Fibroblast of skin of abdomen (primary cell): ENCODE measurements at places on chromosomes 4 and X.

DNA sequence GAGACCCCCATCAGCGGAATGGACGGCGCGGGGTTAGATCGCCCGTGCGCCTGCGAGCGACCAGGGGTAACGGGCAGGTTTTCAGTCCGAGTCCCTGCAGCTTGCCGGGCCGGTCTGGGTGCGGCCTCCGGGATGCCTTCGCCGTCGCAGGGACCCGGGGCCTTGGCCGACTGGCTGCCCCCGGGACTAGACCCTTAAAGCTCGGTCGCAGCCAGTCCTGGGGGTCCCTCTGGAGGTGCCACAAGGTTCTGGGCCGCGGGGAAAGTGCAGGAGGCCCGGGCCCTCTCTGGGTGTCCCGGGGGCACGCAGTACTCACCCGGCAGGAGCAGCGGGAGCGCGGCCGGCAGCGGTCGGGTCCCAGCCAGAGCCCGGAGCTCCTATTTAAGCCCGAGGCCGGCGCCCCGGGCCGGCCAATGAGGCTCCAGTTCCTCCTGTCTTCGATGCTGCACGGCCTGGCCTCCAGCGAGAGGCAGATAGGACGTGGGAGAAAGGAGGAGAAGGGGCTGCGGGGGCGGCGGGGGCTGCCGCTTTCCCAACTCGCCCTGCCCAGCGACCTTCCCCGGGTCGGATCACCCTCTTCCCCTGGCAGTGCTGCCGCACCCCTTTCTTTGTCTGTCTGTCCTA lies at the start of gene SPON2:
Gene SPON2, minus strand, starts transcription at position 356 of the 624 bp plus-strand sequence.
- no peak for DNase-seq

- DNase-seq = no peak
These were observed 22.4 kb downstream of the PCDH18 start for GRCh38 chr4:137509855-137510282.

GRCh38 chrX:31007321-31007720 lies 64.5 kb downstream of the FTHL17 start:
- DNase-seq = no peak

GRCh38 chrX:15890463-15890862 lies 35.9 kb upstream of the AP1S2 start:
- DNase-seq = no peak

- DNase-seq = no peak
These were observed 30.2 kb downstream of the AFF2 start for GRCh38 chrX:148530464-148531077.
